ENCODE measurements at places on chromosomes 5 and 9.

DNA sequence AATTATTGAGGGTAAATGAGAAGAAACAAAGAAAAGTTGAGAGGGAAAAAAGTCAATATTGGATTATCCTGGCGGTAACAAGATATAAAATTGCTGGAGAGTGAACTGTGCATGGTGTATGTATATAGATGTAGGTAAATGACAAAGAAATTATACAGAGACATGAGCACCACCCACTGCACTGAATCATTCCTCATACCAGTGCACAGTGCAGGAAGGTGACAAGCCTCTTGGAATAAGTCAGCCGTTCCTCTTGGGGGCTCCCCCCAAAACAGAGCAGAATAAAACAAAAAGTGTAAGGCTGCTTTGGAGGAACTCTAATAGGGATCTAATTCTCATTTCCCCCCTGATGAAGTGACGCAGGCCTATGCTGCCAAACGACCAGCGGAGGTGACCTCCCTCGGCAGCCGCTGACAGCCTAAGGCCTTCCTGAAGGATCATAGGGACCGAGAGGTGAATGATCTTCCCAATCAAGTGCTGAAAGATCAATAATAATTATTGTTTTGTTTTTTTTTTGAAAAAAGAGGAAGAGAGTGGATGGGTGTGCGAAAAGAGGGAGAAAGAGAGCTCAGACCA is 245.0 kb downstream of the PSAT1 start:
- DNase-seq, result no peak

DNA sequence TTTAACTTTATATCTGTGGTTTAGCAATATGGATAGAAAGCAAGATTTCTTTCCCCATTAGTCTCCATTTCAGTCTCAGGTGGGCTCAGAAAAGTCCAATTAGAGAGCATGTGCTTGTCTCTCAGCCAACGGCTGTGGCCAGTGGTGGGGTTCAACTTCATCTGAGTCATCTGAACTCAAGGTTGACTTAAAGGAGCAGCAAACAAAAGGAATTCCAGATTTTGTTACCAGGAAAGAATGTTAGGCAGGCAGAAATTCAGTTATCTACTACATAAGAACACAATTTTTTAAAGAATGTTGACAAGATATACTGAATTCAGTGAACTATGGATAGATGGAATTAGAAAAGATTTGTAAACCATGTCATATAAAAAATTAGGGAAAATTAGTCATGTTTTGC is 784.1 kb downstream of the MAT2B start:
- DNase-seq, result no peak

DNA sequence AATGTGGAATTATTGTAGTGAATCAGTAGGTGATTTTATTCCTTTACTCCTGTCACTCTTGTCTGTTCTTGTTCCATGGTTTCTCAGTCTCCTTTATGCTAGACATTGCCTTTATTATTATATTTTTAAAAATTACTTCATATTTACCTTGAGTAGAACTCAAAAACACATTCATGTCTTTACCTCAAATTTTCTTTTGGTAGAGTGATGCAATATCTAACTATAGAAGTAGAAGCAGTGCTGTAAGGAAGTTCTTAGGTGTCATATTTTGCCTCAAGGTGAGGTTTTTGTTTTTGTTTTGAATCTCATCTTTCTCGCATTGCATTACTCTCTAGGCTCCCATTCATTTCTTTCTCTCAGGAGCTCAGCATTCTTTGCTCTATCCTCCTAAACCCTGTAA is 12.2 kb downstream of the IPO11 start:
- DNase-seq, result no peak

DNA sequence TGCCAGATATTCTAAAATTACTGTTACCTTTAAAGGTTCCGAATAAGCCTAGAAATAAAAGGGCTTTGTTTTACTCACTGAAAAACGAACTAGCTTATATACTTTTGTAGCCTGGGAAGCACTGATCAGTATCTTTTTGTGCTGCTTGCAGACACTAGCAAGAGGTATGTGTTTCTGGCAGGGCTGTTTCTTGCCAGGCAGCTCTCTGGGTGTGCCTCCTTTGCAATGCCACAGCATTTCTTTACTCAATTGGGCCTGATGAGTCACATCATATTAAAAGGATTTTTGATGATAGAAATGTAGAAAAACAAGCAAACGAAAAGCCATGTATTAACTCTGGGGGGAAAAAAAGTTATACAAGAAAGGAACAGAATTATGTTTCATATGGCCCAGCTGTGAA is 35.6 kb downstream of the CD180 start:
- DNase-seq, result no peak

- DNase-seq, result no peak
Measured at GRCh38 chr9:119050281-119050680, 319.0 kb downstream of the BRINP1 start.

GRCh38 chr9:92748233-92748497 is 16.5 kb downstream of the BICD2 start:
- DNase-seq, result no peak

DNA sequence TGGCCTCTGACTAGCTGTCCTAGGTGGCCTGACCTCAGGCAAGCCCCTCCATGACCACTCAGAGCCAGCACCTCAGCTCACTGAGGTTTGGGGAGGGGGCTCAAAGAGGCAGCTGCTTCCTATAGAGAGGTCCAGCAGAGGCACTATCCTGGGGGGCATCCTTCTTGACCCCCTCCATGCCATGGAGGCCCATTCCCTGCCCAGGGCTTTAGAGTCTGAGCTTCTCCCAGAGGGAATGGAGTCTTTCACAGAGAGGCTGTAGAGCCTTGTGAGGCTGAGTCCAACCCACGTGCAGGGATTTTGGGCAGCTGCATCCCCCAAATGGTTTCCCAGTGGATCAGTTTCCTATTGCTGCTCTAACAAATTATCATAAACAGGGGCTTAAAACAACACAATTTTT is 16.9 kb downstream of the IRF1 start:
- no peak for DNase-seq

- no peak for DNase-seq
Measured at GRCh38 chr9:135370411-135371375, 108.9 kb upstream of the PPP1R26 start.

DNA sequence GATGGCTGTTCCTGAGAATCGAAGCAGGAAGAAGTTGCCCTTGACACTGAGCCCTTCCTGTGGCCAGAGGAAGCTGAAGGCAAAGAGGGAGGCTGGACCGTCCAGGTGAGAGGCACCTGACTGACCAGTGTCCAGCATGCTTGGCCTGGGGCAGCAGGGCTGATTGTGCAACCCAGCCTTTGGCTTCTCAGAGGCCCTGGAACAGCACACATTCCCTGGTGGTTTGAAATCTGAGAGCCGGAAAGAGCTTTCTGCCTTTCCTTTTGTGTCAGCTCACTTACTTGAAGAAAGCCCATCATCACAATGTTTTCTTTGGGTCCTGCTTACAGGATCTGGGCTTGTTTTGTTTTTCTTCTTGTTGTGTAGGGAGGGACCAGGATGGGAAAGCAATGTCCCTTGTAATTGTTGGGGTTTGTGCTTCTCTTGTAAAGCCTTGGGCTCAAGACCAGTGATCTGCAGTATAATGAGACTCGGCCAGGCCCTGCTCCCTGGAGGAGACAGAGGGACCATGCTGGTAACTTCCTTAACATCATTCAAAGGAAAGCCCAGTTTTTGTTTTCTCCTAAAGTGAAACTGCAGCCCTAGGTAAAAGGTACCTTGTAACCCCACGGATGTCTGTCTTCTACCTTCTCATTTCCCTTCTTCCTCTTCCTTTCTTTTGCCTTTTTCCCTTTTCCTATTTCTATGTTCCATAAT is 213.7 kb downstream of the NXNL2 start:
- DNase-seq, result no peak

DNA sequence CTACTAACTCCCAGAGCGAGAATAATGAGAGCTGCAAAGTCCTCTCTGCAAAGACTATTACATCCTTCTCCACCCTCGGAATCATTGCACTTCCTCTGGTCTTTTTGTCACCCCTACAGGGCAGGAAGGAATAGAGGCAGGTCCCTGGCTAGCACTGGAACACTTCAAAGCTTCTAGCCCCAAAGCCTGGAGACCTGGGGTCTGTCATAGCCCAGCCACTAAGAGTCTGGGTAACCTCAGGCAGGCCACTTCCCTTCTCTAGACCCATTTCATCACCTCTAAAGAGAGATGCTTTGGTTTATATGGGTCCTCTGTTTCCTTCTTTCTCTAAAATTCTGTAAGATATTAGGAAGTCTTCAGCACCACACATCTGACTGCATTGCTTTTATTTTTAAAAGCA is 6.7 kb downstream of the ADRB2 start:
- no peak for DNase-seq

- no peak for DNase-seq
Measured at GRCh38 chr9:126625329-126626126, 11.8 kb downstream of the LMX1B start.

DNA sequence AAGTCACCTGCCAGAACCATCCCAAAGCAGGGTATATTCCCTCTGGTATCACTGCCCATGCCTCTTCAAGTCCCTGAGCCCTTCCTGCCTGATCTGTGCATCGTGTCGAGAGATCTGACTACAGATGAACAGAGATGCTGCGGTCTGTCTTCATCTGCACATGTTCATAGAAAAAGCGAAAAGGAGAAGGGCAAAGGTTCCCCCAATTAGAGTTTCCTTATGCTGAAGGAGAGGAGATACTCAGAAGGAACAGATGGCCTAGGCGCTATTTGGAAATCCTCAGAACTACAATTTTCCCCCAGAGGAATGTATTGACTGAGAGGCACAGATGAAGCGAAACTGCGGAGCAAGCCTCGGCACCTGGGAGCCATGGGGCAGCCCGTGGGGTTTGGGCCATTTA is 170.9 kb downstream of the SEC61B start:
- no peak for DNase-seq

DNA sequence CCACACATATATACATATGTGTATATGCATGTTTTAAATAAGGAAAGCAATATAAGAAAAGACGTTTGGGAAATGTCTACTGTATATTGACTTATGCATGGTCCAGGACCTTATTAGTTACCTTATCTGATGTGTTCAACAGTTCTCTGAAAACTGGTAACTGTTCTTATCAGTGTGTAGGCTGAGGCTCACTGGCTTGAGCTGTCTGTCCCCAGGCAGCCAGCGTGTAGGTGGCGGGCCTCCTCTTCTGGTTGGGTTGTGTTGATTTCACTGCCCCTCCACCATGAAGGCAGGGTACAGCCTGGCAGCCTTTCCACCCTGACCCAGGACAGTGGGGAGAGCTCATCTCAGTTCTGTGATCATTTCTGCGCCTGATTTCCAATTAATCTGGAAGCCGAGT is 38.7 kb upstream of the SEMA4D start:
- DNase-seq, result no peak

Data from NCI-H2227 treated with DMSO at 0.1 percent for 48 hours (cell line).